ENCODE measurements at places on chromosomes 7 and 10.

GRCh38 chr10:13187135-13187534 is 25.8 kb downstream of the MCM10 start:
- DNase-seq, result no peak

GRCh38 chr10:22620140-22620857 is 94.1 kb downstream of the PIP4K2A start:
- peak; percentile 97 for DNase-seq

- DNase-seq, result no peak
Measured at GRCh38 chr7:56250135-56250534, 133.9 kb upstream of the NUPR2 start.

DNA sequence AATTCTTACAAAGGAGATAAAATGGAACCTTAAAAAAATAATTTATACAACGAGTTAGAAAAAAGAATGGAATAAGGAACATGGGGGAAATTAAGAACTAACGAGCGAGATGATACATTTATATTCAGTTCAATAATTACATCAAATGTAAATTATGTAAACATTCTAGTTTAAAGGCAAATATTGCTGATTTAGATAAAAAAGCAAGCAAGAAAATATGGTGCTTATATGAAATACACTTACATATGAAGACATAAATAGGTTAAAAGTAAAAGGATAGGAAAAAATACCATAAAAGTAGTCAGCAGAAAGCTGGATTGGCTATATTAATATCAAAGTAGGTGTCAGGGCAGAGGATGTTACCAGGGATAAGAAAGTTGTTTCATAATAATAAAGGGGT is 127.0 kb upstream of the AHR start:
- DNase-seq, result no peak

DNA sequence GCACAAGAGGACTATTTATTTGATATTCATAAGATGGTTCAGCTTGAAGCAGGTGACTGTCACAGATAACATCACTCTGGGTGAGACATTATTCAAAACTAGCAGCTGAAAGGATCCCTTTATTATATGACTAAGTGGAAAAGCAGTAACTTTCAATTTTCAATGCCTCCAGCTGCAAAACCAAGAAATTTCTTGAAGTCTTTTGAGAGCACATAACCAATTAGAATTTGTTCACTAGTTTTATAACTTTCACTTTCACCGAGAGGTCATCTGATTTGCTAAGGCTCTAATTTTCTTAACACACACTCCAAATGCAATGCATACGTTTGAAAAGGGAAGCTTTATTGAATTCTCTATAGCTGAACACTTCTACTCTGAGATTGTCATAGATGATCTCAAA is 88.6 kb upstream of the KLF14 start:
- DNase-seq, result no peak

GRCh38 chr7:45479781-45480180 is 94.4 kb upstream of the ADCY1 start:
- DNase-seq, result no peak

DNA sequence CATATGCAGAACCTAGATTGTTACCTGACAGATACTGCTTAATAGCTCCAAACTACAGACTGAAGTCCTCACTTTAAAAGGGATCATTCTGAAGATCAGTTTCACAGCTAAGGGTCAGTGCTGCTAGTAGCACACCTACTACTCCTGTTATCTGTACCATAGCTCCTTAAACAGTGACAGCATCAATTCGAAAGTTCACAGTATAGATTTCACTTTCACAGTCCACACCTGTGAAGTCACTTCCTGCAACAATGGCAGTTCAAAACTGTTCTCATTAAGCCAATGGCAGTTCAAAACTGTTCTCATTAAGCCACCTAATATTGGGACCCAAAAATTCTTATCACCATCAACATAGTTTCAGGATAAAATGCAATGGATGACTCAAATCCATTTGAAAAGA is 10.7 kb upstream of the FHIP2A start:
- DNase-seq, result no peak

- DNase-seq, result peak; percentile 62
Measured at GRCh38 chr10:44860811-44861736, 50.1 kb upstream of the TMEM72 start.

DNA sequence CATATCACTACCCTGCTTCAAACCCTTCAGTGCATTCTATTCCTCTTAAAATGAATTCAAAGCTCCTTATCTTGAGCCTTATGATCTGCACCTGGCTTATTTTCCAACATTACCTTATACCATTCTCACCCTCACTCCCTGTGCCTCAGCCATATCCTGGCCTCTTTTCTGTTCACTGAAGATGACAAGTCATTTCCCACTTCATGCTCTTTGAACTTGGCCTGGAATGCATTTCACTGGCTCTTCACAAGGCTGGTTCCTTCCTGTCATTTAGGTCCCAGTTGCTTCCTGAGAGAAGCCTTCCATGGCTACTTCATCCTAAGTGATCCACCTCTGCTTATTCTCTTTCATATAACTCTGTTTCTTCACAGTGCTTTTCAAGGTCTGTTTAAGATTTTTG is 3.2 kb upstream of the LIPF start:
- DNase-seq, result no peak

- no peak for DNase-seq
Measured at GRCh38 chr10:3716093-3716492, 68.9 kb downstream of the KLF6 start.

DNA sequence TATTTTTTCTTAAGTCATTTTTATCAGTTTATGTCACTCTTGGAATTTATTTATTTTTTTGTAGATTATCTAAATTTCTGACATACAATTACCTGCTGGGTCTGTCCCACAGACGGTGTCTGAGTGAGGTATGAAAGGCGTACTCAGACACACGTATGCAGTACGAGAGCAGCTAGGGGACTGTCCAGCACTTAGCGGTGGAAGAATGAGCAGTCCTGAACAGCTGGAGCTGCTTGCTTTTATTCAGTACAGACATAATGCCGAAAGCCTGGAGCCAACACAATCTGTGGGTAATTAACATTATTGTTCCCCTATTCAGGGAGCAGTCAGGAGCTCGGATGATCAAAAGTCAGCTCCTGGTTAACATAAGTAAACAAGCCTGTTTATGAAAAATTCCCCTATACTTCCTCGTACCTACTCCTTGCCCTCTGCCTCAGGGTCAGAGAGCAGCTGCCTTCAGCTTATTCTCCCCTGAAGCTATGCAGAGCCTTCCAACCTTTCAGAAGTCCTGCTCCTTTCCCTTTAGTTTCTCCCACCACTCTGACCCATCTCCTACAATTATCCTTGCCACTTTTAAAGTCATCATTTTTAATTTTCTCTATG is 488.0 kb upstream of the POM121L12 start:
- no peak for DNase-seq

- peak; percentile 73 for DNase-seq
Measured at GRCh38 chr7:74429153-74429747, 24.5 kb upstream of the GTF2IRD1 start.

DNA sequence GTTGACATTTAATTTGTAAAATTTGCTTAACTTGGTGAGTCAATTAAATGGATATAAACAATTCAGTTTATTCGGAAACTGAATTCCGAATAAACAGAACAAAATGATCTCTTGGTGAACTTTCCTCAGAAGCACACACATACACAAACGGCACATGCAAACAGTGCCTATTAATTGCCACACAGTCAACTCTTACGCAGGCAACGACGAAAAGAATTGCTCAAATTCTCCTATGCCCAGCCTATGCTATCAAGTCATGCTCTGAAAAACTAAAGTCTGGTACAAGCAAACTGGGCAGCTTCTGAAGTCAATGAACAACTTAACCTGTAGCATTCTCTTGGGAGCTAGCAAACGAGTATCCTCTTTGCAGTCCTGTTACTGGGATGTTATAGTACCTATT is 38.8 kb upstream of the ASL start:
- no peak for DNase-seq

GRCh38 chr7:80524693-80525092 is 12.8 kb upstream of the GNAT3 start:
- DNase-seq, result no peak

- DNase-seq, result peak; percentile 47
Measured at GRCh38 chr10:62250594-62251198, 17.9 kb downstream of the RTKN2 start.

- no peak for DNase-seq
Measured at GRCh38 chr10:95331596-95332130, 40.9 kb upstream of the PDLIM1 start.

DNA sequence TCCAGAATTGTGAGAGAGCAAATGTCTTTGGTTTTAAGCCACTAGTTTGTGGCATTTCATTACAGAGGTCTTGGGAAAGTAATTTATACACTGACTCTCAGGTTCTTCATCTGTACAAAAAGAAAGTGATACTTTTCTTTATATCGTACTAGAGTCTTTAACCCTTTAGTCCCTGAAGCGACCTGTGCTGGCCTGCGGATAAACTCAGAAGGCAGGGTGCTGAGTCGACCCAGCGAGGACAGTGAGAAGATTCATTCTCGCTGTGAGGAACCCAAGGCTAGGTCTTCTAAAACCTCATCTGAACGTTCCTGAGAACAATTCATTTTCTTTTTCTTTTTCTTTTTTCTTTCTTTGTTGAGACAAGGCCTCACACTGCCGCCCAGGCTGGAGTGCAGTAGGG is 514.2 kb upstream of the MGMT start:
- no peak for DNase-seq

DNA sequence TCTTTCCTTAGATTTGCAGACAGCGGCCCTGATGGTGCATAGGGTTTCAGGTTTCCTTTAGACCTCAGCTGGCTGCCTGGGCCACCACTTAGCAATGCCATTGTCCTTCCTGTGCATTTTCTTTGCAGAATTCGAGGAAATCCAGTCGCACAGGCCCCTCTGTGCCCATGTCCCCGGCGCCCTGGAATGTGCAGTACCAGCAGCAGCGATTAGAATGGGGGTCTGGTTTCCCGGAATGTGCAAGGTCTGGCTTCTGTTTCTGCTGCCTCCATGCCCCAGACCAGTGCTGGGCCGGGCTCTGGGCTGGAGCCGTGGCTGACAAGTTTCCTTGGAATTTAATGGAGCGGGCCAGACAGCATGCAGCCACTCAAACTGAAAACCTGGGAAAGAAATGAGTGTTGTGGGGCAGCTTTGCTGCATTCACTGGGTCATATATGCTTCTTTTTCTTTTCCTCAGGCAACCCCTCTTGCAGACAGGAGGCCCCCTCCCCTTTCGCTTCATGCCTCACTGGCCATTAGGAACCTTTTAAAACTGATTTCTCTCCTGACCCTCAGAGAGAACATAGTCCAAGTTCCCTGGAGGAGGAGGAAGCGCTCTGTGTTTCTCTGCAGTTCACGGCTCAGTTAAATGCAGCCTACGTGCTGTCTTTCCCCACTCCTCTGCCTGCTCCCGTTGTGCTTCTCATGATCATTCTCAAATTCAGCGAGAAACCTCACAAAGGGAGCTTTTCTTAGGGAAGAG is 14.4 kb downstream of the HTRA1 start:
- DNase-seq, result peak; percentile 44

GRCh38 chr7:20927976-20928375 is 141.3 kb upstream of the SP8 start:
- no peak for DNase-seq

DNA sequence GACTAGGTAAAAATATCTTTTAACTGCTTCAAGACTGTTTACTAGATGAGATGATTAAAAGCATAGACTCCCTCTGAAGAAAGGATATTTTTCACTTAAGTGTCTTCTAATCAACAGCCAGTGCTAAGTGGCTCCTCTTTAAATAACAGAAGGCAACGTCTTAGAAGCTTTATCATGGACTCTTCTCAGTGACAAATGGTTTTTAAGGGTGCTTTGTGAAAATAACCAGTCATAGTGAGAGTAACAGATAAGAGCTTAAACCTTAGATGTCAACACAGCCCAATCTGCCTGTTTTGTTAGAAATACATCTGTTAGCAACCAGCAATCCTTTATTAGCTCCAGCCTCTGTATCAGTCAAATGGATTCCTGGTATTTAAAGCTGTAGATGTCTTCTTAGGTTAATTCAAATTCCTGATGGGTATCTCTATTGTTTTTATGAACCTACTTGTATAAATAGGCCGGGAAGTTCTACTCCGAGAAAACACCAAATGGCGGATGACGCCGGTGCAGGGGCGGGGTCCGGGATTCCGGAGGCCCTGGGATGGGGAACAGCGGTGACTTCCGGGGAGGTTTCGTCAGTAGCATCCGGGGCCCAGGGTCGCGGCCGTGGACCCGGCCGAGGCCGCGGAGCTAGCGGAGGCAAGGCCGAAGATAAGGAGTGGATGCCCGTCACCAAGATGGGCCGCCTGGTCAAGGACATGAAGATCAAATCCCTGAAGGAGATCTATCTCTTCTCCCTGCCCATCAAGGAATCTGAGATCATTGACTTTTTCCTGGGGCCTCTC is 285.4 kb downstream of the GPR37 start:
- no peak for DNase-seq
